NCI-H1048 (cell line): ENCODE measurements at places on chromosomes 13 and 19.

DNA sequence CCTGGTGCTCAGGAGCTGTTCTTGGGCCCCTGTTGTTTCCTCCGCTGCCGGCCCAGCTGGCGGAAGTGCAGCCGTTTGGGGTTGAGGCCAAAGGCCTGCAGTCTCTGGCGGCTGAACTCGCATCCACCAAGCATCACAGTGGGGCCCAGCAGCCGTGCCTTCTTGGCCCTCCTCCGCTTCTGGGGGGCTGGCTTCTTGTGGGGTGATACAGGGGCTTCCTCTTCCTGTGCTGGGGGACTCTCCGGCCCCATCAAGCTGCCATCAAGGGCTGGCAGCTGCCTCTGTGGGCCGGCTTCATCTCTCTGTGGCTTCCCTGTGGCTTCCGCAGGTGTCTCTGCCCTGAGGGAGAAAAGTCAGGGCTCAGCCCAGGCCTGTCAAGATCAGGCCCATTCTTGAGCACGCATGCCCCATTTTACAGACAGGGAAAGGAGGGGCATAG is 10.3 kb downstream of the ATG4D start:
- no peak for DNase-seq

GRCh38 chr19:57363688-57364181 is 384 bp downstream of the TRAPPC2B start:
- DNase-seq, result no peak

DNA sequence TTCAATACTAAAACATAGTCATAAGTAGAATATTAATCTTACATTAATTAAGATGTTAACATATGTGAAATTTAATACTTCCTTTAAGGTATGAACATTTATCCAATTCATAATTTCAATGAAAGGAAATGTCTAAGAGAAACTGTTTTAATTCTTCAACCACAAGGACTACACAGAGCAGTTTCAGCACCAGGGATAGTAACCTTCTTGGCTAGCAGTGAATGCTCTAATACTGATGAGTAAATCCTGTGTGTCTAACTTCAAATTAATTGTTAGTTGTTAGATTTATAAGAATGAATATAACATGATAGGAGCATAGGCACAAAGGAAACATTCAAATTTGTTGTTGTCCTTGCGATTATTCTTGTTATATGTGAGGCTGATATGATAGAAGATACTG is 15.6 kb upstream of the NBEA start:
- DNase-seq, result no peak

- no peak for DNase-seq
Measured at GRCh38 chr13:43315522-43315921, 292.1 kb downstream of the DNAJC15 start.

DNA sequence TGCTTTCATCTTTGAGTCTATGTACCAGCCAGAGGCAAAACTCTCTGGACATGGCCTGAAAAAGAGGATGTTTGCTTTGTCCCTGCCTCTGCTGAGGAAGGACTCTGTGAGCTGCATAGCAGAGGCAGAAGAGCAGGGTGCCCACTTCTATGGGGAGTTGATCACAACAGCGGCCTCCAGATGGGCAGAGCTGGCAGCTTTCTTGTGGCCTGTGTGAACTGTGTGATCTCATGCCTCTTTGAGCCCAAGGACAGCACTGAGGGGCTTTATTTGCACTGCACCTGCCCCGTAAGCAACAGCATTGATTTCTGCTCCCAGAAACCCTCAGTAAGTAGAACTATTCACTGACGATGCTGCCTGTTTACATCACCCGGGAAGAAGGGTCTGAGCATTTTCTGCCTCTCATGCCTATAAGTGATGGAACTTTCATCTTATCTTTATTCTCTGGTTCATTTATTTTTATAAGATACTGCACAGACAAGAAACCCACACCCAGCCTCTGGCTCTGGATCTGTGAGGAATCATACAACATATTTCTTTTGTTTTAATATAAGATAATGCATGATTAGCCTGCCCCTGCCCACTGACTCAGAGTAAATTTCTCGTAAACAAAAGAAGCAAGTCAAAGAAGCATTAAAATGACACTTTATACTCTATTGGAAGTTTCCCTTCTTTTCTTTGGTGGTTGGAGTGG is 244.2 kb upstream of the SOX21 start:
- no peak for DNase-seq

DNA sequence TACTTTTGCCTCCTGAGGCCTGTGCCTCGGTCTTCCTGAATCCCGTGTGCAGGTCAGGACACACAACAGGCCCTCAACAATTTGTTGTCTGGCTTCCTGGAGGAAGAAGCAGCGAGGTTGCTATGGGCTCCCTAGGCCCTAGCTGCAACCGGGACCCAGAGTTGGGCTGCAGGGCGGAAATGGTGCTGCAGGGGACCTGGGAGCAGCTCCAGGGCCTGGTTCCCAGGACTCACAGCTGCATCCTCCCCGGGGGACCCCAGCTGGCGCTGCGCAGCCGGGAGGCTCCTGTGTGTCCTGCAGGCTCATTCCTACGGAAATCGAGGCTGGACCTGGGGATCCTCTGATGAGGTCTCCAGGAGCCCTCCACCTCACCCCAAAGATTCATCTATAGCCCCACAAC is 999 bp upstream of the TNFAIP8L1 start:
- no peak for DNase-seq
